ENCODE measurements at places on chromosomes 6 and 20. TPM values are rescaled to one million over a fixed set of nuclear protein-coding genes. Genes with fewer than 3 reads are reported as not detected.
A peak's percentile ranks its signal among the peaks of the same experiment; 100 is the strongest.

DNA sequence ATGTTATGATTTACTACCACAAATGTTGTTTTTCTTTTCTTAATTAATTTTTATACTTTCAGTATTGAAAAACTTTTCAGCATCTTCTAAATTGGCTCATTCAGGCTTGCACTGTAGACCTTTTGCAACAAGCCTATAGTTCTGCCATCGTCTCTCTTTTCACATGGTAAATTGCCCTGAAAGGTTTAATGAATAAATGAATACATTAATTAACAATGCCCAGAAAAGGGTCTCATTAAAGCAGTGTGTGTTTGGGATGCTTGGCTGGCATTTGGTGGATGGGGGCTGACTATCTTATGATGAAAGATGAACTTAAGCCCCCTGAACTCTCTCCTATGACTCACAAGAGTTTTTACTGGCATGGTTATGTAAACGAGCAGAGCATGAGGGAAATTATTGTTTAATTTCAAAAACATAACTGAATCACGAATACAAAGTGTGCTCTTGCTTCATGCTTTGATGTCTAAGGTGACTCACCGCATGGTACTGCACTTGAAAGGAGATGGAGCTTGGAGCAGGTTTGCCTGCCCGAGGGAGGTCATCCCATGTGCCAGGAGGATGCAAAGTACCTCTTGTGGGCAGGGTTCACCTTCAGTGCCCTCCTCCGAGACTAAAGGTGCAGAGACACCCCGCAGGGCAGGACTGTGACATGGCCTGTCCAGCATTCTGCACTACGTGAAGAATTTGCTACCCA lies 13.8 kb upstream of the PCK1 start:
- no peak for DNase-seq

DNA sequence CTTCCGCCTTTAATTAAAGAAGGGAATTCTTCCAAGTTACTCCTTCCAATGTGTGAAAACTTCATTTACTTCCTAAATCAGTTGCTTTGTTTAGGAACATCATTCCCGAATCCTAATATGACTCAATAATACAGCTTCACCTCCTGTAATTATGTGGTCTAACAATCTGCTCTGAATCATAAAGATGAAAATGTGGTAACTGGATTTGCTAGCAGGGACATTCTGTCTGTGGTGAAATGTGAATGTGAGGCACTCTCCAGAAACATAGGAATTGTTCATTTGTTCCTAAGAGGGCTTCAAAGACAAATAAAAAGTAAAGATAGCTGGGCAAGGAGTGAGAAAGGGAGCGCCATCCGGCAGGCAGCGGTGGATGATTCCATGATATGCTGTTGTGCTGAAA lies 678.1 kb downstream of the KIF16B start:
- DNase-seq = no peak

- DNase-seq = peak; percentile 33
These were observed 179.8 kb downstream of the TASP1 start for GRCh38 chr20:13458860-13459451.

DNA sequence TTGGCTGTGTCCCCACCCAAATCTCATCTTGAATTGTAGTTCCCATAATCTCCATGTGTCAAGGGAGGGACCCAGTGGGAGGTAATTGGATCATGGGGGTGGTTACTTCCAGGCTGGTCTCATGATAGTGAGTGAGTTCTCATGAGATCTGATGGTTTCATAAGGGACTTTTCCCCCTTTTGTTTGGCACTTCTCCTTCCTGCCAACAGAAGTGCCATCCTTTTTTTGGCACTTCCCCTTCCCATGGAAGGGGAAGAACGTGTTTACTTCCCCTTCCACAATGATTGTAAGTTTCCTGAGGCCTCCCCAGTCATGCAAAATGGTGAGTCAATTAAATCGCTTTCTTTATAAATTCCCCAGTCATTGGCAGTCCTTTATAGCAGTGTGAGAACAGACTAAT lies 18.0 kb upstream of the PI3 start:
- no peak for DNase-seq

- DNase-seq = no peak
These were observed 54.6 kb upstream of the PIM1 start for GRCh38 chr6:37115236-37115895.

DNA sequence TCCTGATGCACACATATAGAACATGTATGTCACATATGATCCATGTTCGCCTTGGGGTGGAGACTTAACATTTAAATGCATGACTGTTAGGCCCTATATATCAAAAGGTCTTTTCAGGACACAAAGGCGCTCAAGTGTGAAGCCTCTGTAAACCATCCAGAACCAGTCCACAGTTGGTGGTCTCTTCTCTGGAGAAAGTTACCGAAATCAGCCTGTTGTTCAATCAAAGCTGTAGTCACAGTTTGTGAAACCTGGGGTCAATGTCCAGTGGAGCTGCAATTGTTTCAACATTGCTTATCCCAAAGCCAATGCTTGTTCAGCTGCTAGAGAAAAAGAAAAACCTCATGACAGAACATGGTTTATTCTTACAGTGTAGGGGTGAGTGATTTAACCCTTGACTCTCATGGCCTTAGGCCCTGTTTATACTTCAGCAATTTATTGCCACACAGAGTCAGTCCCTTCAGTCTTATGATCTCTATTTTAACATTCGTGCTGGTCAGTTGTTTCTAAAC lies 193.6 kb upstream of the CST7 start:
- DNase-seq = no peak

DNA sequence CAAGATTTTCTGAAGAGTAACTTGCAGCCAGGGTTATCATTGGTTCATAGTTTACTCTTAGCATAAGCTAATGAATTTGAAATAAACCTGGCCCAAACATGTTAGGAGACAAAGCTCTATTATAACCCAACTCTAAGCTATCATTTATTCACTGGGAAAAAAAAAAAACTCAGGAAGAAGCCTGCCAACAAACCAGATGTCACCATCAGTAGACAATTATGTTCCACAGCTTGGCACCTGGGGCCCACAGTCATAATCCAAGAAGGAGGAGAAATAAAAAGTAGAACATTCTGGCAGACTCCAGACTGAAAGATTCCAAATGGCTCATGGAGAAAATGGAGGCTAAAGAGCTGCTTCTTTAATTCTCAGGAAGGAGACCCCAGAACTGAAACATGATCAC lies 100.0 kb upstream of the CNR1 start:
- no peak for DNase-seq

DNA sequence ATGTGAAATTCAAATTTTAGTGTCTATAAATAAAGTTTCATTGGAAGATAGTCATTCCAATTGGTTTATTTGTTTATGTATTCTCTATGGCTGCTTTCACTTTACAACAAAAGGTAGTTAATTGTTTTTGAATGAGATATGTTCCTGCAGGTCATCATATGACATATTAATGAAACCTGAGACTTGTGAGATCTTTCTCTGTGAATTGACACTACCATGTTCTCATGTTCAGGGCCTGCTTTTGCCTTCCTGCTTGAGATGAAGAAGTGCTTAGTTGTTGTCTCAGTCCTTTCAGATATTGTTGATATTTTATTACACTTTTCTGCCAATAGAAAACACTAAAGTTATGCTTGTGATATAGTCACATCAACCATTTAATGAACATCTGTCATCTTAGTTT lies 132.5 kb downstream of the UTRN start:
- DNase-seq = no peak

DNA sequence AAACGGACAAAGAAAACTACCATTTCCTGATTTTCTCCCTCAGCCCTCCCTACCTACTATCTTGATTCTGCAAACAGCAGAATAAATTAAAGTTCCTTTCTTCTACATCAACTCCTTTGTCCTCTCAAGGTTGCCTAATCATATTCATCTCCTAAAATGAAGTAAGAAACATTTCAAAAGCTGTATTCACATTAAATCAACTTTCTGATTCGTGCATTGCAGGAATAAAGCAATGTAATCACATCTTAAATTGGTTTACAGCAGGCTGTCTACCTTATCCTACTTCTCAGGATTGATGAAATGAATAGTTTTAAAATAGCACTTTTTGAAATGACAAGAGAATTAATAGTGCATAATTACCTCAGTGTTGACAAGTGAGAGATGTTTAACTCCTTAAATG lies 25.1 kb downstream of the PRKN start:
- DNase-seq = no peak

DNA sequence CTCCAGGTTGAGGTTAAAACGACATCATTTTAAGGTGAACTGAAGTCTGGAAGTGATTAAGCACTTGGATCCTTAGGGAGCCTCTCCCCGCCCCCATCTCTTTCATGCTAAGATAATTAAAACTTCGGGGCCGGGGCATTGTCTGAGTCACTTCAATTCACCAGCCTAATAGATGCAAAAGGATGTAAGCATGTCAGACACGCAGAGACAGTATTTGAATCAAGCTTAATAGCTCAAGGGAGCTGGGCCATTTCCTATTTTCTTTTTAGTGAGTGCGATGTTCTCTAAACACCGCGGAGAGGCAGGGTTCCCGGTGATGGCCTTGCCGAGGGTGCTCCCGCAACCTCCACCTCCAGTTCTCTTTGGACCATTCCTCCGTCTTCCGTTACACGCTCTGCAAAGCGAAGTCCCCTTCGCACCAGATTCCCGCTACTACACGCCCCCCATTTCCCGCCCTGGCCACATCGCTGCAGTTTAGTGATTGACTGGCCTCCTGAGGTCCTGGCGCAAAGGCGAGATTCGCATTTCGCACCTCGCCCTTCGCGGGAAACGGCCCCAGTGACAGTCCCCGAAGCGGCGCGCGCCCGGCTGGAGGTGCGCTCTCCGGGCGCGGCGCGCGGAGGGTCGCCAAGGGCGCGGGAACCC lies 516 bp upstream of the IRF4 start:
- no peak for DNase-seq

GRCh38 chr6:166618866-166619761 lies 7.9 kb downstream of the RPS6KA2 start:
- no peak for DNase-seq

DNA sequence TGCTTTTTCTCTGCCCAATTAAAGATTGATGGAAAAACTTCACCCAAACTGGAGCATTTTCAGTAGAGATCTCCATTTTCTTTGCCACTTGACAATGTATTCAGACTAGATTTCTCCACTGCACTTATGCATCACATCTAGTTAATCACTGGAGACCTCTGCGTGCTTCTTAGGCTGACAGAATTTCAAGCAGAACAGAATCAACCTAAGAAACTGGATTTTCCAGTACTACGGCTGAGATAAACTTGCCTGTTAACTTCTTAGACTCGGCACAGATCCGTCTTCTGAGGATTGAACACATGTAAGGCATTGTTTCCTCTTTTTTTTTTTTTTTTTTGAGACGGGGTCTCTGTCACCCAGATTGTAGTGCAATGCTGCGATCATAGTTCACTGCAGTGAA lies 139.2 kb downstream of the LRRC1 start:
- DNase-seq = no peak

DNA sequence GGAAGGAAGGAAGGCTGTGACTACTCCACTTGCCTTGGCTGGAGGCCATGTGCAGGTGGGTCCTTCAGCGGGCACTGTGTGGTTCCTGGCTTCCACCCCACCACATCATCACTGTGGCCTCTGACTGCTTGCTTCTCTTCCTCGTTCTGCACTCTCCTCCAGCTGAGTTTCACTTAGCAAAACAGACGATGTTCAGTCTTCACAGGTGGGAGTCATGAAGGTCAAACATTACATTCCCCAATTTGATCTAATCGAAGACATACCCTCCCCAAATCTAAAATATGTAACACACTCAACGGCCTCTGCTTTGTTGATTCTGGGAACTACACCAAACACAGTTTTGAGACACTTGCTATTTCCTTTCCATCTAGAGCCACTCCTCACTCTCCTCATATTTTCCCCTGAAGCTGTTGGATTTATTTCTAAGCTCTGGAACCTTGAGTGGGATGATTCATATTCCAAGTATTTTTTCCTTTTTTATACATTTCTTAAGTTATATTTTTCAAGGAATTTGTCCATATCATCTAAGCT lies 132.5 kb upstream of the FOXA2 start:
- DNase-seq = no peak

DNA sequence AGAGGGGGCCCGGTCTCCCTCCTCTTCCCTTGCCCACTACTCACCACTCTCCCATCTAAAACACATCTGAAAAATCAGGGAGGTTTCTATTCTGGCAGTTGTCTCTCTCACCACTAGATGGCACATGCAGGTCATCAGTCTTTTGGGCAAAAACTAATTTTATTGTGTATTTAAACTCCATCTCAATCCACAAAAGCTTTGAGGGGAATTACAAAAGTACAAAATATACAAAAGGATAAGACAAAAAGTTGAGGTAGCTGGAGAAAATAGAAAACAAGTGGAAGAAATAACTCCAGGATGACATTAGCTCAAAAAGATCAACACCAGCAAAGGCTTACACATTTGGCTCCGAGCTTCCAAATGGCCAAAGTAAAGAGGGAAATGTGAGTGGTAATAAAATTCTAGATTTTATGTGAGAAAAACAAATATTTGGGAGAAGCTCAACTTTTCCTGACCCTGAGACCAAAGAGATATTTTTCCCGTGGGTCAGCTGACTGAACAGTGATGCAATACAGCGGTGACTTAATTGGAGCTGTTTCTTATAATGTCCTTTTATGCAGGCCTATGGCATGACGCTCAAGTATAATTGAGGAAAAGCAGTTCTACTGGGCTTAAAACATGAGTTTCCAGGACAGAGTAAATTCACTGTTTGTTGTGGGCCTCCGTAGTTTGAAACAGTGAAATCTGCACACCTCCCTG lies 79.8 kb upstream of the CHD6 start:
- peak; percentile 21 for DNase-seq

DNA sequence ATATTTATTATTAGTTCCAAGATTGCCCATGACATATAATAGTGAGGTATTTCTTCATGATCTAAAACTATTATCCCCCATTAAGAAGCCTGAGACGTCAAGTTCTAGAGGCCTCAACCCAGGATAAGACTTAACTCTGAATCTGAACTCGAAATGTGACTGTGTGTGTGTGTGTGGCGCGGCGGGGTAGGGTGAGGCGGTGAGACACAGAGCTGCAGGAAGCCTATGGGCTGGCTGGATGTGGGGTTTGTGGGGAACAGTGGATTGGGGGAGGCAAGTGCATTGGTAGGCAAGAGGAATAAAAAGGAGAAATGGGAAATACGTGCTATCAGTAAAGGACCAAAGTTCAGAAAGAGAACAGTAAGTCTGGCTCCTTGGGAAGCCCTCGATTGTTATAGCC lies 66.5 kb upstream of the RNF146 start:
- DNase-seq = no peak

GRCh38 chr6:63945987-63946386 lies 310.4 kb downstream of the PHF3 start:
- no peak for DNase-seq

DNA sequence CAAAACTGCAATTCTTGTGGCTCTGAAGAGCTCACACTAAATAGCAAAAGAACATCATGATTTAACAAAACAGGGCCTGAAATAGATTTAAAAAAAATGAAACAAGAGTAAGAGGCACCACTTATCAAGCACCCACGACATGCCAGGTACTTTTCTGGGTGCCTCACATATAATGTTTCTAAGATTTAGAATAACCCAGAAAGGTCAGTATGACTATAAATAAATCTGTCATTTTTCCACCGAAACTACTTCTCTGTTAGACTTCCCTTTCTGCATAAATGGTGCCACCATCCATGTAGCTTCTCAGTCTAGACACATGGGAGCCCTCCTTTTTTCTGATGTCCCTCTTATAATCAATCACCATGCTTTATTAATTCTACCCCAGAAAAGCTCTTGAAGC lies 652.4 kb upstream of the CHD6 start:
- DNase-seq = no peak

Gene SLC17A9
- 2.1 TPM for polyA plus RNA-seq

Gene AKAP12
- polyA plus RNA-seq = 244 TPM

Gene TAAR8
- polyA plus RNA-seq = not detected

Gene XKR7
- 0.96 TPM for polyA plus RNA-seq

Gene MDN1
- polyA plus RNA-seq = 39.1 TPM

Gene AIF1
- polyA plus RNA-seq = 34.8 TPM

All from testis (tissue), 5 donors.